ENCODE measurements at places on chromosomes 4 and X.

- no peak for DNase-seq
Measured at GRCh38 chr4:182325397-182325796, 82.2 kb downstream of the TENM3 start.

DNA sequence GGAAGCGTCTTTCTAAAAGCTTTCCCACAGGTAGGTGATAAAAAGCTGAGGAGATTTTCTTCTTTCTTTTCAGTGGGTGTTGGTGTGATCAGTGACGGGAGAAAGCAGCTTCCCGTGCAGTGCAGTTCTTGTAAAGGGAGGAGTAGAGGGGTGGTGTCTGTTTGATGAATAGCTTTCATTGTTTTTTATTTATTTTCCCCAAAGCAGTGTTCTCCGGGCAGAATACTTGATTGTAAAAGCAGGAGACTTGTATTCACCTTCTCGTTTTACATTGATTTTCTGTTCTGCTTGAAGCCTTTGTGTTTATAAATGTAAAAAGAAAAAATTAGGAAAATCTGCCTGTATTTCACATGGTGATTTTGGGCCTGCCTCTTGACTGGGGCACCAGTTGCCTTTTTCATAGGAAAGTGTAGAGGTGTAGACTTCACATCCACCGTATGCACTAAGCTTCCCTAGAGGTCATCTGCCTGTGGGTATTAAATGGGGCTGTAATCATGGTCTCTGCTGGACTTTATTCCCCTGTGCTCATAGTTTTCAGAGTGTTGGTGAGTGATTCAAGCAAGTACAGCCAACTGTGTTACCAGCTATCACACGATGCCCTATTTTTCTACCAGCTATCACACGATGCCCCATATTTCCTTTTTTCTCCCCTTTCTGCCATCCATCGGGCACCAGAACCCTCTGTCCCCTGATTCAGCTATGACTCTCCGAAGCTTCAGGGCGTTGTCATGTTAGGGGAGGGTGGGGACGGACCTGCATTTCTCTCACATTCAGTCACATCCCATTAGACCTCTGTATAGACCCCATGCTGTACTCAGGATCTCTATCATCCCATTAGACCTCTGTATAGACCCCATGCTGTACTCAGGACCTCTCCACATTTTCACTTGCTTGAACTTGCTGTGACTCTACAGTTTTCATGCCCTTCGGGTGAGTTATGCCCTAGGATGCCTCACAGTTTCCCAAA is 526.5 kb downstream of the TRIML1 start:
- no peak for DNase-seq

- no peak for DNase-seq
Measured at GRCh38 chr4:154205471-154205870, 286.1 kb downstream of the DCHS2 start.

GRCh38 chr4:148295642-148296041 is 146.6 kb downstream of the NR3C2 start:
- DNase-seq: no peak

- DNase-seq: no peak
Measured at GRCh38 chr4:144302704-144303536, 162.4 kb upstream of the GYPA start.

DNA sequence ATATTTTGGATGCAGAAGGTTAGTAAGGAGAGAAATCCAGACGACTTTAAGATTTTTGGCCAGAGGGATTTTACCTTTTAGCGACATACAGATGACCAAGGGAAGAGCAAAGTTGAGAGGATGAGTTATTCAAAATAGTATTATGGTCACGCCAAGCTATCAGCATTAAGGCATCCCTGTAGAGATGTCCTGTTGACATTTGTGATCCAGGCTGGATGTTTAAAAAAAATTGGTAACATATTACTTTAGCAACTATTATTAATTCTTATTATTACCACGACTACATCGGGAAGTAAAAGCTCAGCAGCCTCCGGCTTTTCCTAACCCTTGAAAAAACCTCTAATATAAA is 562 bp upstream of the OSTC start:
- no peak for DNase-seq

- DNase-seq: no peak
Measured at GRCh38 chrX:111095974-111096895, at the start of gene PAK3. Gene PAK3 (plus strand): TSS chrX:111096191. CDS start chrX:111123104, 26,913 bp downstream.

DNA sequence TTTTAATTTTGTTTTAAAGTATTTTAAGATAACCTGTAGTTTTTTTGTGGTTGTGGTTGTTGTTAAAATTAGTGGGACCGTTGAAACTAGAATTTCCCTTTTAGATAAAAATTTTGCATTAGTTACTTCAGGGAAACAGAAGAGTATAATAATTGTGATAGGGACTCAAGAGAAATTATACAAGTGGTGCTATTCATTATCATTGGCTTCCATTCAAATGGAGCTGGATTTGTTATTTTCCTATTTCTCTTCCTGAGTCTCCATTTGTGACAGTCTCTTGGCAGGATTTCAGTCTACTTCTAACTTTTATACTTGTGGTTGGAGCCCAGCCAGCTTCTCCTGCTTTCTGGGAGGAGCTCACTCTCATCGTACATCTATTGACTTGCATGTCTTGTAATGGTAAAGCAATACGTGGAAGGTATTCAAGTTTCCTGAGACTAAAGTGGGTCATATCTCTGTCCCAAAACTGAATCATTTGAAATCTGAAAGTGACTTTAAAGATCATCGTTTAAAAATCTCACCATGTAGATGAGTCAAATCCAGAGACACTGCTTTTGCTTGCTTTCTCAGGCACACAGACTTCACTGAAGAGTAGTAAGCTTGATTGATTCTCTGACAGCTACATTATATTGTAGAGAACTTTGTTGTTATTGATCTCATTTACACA is 155.8 kb downstream of the RPA4 start:
- no peak for DNase-seq
